ENCODE measurements at places on chromosomes 2 and 18.

DNA sequence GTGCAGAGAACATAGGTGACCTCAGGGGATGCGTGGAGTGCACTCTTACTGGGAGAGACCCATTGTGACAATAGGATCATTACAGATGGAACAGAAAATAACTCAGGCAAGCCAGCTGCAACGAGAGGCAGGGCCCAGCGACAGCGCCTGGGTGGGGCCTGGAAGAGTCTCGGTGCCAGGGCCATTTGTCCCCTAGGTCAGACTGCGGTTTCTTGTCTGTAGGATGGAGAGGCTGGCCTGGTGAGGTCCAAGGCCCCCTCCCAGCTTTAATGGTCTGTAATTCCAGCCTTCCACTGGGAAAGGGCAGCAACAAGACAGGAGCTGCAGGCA lies 208.6 kb upstream of the APCDD1 start:
- no peak overlapping the region for H3K27ac ChIP-seq
- no peaks in the 10 kb centered on the region for H3K4me1 ChIP-seq
- H3K4me3 ChIP-seq = no peak overlapping the region
- peaks cover 5% of the 10 kb centered on the region for H3K27me3 ChIP-seq

DNA sequence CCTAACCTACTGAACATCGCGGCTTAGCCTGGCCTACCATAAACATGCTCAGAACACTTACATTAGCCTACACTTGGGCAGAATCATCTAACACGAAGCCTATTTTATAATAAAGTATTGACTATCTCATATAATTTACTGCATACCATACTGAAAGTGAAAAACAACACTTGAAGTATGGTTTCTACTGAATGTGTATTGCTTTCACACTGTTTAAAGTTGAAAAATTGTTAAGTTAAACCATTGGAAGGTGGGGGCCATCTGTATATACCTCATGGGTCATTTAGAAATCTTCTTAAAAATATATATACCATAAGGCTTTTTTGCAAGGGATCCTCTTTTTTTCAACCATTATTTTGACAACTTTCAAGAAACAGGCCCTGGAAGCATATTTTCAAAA lies 16.5 kb downstream of the RNF149 start:
- H3K4me3 ChIP-seq = no peak overlapping the region
- peaks cover 13% of the 10 kb centered on the region for H3K4me1 ChIP-seq
- ATAC-seq = no peak

- H3K27ac ChIP-seq = no peak overlapping the region
- peak; percentile 31 for ATAC-seq
- peaks cover 51% of the 10 kb centered on the region for H3K27me3 ChIP-seq
- H3K4me1 ChIP-seq = no peaks in the 10 kb centered on the region
- no peaks in the 10 kb centered on the region for H3K36me3 ChIP-seq
Measured at GRCh38 chr2:239688122-239688681, 287.4 kb upstream of the HDAC4 start.

DNA sequence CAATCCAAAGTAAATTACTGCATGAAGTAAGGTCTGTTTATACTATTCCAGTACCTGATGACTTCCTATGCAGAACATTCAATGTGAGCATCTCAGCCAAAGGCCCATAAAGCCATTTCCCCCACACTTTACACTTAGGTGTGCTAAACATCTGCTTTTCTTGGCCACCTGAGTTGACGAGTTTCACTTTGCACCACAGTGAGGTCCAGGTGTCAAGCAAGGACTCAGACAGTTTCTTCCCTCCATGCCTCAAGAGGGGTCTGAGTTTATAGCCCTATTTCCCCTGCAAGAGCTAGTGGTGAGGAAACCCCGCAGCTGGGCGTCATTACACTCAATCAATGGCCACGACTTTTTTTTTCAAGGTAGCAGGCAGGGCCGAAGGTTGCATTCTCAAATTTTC lies 107.7 kb downstream of the MREG start:
- H3K4me3 ChIP-seq = no peak overlapping the region
- H3K27ac ChIP-seq = no peak overlapping the region
- H3K36me3 ChIP-seq = no peaks in the 10 kb centered on the region
- ATAC-seq = no peak
- peaks cover 5% of the 10 kb centered on the region for H3K4me1 ChIP-seq
- peaks cover 49% of the 10 kb centered on the region for H3K27me3 ChIP-seq

- H3K36me3 ChIP-seq = peaks cover 29% of the 10 kb centered on the region
- no peak for ATAC-seq
- no peaks in the 10 kb centered on the region for H3K27me3 ChIP-seq
- H3K4me1 ChIP-seq = peaks cover 22% of the 10 kb centered on the region
Measured at GRCh38 chr18:23380817-23381216, 72.3 kb upstream of the RIOK3 start.

GRCh38 chr2:236168110-236169080 lies at the start of gene GBX2:
Gene GBX2 (minus strand): TSS chr2:236168386. CDS start chr2:236167971, 415 bp downstream.
- no peak within 1 kb of the TSS for H3K4me3 ChIP-seq
- peaks cover 8% of the 10 kb centered on the region for H3K4me1 ChIP-seq
- no peaks in the 10 kb centered on the region for H3K36me3 ChIP-seq
- H3K27me3 ChIP-seq = peaks cover 68% of the 10 kb centered on the region

GRCh38 chr2:105744091-105744908 lies 412 bp upstream of the NCK2 start:
- peaks cover 34% of the 10 kb centered on the region for H3K36me3 ChIP-seq
- ATAC-seq = peak; percentile 89
- H3K27ac ChIP-seq = peak overlapping the region; percentile 83
- H3K4me1 ChIP-seq = peaks cover 50% of the 10 kb centered on the region
